ENCODE measurements at places on chromosomes 3 and 15.
A peak's percentile ranks its signal among the peaks of the same experiment; 100 is the strongest.

DNA sequence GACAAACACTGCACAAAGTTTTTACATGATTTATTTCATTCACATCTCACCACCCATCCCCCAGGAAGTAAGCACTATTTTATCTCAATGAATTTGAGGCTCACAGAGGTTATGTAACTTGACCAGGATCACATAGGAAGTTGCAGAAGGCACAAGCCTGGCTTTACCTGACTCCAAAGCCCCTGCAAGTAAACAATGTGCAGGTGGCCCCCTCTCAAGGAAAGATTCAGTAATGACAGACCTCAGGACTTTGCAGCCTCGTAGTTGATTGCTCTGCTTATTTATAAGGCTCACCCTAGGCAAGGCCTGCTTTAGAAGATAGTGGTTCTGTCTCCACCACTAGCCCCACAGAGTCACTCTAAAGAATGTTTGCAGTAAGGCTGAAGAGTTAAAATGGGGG, 79.8 kb upstream of the MDFIC2 start:
- DNase-seq, result no peak

DNA sequence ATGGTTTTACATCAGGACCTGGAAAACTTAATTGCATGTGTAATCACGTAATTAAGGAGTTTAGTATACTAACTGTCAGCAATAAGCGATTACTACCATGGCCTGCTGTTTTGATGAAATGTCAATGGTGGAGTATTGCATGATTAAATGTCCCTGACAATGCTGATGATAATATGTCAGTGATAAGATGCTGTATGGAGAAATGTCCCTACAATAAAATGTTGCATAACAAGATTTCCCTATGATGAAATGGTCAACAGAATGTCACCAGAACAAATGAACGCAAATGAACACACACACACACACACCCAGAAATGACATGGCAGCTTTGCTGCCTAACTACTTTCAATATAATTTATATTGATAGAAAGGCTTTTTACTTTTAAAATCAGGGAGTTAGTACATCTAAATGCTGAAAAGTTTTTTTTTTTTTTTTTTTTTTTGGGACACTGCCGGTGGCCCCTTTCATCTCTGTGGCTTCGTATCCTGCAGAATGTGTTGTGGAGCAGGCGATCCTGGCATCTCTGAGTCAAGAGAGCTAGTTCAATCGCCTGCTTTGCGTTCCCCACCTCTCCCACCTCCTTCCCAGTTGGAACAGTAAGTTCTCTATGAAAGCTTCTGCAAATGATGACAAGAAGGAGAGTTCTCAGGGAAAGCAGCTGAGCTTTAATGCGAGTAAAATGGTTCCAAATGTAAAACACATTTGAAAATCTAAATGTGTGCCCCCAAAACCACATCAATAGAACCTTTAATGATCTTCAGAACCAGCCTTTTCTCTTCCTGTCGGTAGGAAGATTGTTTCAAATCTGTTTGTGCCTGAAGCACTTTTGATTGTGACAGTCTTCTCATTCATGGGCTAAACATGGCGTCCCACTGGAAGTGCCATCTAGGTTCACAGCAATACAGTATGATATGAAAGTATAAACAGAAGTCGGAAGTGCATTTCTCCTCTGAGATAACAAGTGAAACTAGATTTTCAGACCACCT, 170.1 kb upstream of the GBE1 start:
- DNase-seq, result no peak

GRCh38 chr3:126130981-126131745, 47.2 kb upstream of the SLC41A3 start:
- DNase-seq, result no peak

- DNase-seq, result no peak
Observed at GRCh38 chr15:96160269-96160668, 170.2 kb upstream of the NR2F2 start.

- no peak for DNase-seq
Observed at GRCh38 chr3:30477149-30477921, 129.1 kb upstream of the TGFBR2 start.

DNA sequence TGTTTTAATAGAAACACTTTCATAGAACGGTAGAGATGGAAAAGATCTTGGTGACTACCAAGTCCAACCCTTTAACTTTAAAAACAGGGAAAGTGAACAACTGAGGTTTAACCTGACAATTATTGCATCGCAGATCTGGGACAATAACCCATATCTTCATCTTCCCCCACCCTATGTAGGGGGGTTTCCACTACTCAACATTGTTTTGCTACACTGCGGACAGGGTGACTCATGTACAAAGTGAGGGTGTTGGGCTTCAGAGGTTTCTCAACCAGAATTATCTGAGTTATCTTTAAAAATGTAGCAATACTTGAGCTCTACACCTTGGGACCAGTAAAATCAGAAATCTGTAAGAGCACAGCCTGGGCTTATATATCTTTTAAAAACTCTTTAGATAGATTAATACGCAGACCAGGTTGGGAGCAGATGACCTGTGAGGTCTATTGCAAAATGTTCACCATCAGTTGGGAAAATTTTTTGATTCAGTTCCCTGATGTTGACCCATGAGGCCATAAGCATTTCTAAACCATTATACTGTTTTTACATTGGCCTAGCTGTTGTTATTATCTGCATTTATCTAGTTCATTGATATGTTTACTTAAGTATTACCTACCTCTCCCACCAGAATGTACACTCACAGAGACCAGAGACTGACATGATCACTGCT, 103.6 kb upstream of the ICE2 start:
- DNase-seq, result peak; percentile 60

Data from T-helper 22 cell (primary cell).